AG08396 (cell line): ENCODE measurements at places on chromosomes 12 and 14.

GRCh38 chr12:123267991-123268843 lies 3.4 kb downstream of the CDK2AP1 start:
- no peak for DNase-seq

- DNase-seq, result peak; percentile 33
These were observed 429.1 kb downstream of the RAD51B start for GRCh38 chr14:68248481-68249255.

GRCh38 chr12:132206046-132206434 lies 61.8 kb downstream of the NOC4L start:
- DNase-seq, result no peak

- DNase-seq, result peak; percentile 43
These were observed 35.9 kb downstream of the FBLN5 start for GRCh38 chr14:91911474-91912032.

GRCh38 chr14:94003397-94003796 lies 6.3 kb downstream of the CCDC197 start:
- DNase-seq, result no peak

DNA sequence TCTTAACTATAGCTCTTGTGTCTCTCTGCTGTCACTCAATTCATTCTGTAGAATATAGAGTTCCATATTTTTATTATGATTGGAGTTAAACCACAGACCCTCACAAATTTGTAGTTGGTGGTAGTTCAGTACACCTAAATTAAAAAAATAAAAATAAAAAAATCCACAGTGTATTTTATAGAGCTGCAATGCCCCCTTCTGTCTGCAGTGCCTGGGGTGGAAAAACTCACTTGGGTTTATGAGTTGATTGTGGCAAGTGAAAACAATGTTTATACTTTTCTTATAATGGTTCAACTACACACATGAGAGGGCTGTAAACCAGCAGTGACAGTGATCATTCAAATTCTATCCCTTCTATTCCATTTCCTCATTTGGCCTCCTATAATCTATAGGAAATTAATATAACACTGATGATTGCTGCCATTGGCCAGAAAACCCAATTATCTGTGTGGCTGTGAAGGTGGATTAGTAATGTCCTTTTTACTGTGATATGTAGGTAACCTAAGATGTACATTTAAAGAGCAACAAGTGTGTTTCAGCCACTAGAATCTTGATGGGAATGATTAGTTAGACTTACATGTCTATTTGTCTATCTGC lies 166.9 kb upstream of the LRIG3 start:
- peak; percentile 27 for DNase-seq

GRCh38 chr12:2076196-2076570 lies 23.4 kb downstream of the CACNA1C start:
- DNase-seq, result peak; percentile 35

DNA sequence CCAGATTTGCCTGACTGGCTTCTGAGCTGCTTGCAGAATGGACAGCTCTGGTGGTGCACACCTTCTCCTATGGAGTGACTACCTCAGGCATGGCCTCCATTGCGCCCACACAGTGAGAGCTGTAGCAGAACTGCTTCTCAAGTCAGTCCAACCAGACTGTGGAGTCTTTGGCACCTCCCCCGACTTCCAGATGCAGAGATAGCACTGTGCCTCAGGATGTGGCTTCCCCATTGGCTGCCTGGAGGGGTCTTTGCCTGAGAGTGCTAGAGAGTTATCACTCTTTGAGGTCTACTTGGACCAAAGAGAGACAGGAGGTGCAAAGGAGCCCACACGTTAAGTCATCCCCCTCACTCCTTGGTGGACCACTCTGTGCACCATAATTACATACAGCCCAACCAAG lies 44.8 kb upstream of the FRS2 start:
- DNase-seq, result no peak

DNA sequence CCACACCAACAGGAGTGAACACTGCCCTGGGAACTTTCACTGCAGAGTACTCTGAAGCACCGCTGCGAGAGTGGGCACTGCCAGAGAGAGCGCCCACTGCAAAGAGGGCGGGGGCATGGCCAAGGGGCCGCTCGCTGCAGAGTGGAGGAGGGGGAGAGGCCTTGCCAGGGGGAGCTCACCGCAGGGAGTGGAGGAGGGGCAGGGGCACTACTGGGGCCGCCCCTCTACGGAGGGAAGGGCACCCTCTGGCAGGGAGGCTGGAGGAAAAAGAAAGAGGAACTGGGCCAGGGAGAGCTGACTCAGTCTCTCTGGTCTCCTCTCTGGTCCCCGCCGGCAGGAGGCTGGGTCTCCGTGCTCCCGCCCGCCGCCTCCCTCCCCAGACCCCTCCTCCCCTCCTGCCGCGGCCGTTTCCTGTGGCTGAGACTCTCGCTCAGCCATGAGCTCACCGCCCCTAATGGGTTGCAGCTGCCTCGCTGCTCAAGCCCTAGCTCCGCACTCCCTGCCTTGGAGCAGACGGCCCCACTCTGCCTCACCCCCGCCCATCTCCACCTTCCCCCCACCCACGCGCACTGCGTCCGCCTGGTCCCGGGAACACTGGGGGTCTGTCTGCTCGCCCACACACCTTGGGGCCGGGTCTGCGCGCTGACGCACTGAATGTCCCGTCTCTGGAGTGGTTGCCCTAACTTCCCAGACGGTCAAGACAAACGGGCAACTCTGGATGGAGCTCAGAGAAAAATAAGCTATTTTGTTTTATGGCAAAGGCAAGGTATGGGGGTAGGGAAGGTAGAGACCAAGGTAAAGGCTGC lies 1.3 kb downstream of the ARHGEF40 start:
- DNase-seq, result peak; percentile 93

- DNase-seq, result no peak
These were observed 66.2 kb upstream of the BEGAIN start for GRCh38 chr14:100653409-100653808.

DNA sequence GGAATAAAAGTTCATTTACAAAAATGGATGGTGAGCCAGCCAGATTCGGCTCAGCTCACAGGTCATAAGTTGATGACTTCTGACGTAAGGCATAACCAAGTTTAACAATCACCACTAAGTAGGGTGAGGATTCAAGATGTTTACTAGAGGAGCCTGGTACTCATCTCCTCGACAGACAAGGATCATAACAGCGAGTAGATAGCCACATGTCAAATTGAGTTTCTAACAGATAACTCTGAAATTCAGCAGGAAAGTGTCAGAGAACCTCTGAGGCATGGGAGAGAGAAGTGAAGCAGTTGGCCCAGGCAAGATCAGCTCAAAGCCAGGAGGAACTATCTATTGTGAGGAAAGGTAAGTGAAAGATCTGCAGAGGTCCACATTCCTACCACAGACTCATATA lies 208.7 kb downstream of the NELL2 start:
- DNase-seq, result no peak

DNA sequence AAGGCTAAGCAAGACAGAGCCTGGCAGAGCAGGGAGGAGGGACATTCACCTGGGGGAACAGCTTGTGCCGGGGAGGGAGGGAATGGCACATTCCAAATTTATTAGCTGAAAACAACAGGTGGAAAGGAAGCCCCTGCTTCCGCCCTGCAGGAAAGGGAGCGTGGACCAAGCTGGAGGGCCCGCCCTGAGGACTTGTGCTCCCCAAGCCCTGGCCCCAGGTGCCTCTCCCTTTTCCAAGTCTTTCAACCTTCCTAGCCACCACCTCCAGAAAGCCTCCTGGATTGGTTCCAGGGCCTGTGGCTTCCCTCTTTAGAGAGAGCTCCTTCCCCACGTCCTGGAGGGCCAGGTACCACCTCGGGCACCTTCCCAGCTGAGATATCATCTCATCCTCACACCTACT lies 2.7 kb downstream of the DEGS2 start:
- no peak for DNase-seq

- no peak for DNase-seq
These were observed 221.1 kb upstream of the RGS6 start for GRCh38 chr14:71711125-71711524.

DNA sequence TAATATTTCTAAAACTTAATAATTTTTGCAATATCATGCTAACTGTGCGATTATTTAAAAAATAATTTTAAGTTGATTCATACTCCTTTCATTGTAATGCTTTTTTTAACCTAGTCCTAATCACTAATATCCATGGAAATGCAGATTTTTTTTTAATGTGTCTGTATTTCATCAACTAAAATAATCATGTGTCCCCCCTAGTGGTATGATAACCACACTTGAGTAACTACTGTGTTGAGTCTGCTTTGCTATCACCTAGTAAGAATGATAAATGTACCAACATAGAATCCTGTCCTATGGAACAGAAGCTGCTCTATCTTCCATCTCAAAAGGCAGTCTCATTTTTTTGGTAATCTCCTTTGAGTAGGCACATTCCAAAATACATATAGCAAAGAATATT lies 19.1 kb upstream of the SYNE2 start:
- DNase-seq, result no peak

DNA sequence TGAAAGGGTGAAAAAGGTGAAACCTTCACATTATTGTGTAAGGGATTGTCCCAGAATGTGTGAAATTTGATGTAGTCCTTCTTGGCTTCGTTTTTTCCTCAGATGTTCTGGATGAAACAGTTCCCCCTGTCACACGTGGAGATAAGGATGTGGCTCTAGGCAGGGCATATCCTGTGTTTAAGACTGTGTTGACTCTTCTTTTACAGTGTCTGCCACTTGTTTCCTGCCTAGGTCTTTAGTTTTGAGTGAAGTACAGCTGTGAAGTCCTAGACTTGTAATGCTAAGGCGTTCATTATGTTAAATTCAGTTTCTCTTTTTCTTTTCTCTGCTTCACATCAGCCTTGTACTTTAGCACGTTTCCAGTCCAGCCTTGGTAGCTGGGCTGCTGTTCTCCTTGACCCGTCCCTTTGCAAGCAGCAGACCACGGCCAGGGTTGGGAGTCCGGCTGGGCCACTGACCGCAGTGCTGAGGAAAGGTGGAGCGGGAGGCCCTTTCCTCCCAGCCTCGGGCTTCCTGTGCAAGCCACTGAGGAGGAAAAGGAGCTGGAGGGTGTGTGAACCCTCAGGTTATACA lies 59.1 kb downstream of the RASSF3 start:
- DNase-seq, result no peak

- DNase-seq, result no peak
These were observed 34.4 kb upstream of the DLK1 start for GRCh38 chr14:100692256-100692655.

GRCh38 chr12:53941187-53941586 lies 2.6 kb downstream of the HOXC13 start:
- no peak for DNase-seq

DNA sequence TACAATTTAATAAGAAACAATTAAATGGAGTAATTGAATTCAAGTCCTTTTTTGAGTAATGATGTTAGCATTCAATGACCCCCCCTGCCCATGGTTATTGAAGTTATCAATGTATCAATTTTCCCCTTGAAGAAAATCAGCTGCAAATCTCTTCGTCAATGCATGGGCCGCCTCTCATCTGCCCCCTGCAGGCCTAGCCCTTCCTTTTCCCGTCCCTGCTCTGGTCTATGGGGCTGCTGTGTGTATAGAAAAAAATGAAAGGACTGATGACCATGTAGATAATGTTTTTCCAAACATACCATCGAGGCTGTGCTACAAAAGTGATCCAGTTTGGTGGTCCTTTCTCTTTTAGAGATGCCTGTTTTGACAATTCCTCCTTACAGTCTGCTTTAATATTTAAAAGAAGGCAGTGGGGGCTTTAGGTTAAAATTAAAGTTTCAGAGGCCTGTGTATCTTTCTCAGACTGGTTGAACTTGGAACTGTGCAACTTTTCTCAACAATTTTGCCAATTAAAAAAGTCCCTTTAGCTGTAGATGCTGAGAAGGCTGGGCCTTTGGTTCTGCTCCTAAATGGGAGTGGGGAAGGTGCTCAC lies 98.4 kb downstream of the APAF1 start:
- no peak for DNase-seq

- no peak for DNase-seq
These were observed 156.4 kb downstream of the PLCZ1 start for GRCh38 chr12:18581232-18581962.

- DNase-seq, result no peak
These were observed 35.3 kb upstream of the CLEC6A start for GRCh38 chr12:8420506-8420905.

DNA sequence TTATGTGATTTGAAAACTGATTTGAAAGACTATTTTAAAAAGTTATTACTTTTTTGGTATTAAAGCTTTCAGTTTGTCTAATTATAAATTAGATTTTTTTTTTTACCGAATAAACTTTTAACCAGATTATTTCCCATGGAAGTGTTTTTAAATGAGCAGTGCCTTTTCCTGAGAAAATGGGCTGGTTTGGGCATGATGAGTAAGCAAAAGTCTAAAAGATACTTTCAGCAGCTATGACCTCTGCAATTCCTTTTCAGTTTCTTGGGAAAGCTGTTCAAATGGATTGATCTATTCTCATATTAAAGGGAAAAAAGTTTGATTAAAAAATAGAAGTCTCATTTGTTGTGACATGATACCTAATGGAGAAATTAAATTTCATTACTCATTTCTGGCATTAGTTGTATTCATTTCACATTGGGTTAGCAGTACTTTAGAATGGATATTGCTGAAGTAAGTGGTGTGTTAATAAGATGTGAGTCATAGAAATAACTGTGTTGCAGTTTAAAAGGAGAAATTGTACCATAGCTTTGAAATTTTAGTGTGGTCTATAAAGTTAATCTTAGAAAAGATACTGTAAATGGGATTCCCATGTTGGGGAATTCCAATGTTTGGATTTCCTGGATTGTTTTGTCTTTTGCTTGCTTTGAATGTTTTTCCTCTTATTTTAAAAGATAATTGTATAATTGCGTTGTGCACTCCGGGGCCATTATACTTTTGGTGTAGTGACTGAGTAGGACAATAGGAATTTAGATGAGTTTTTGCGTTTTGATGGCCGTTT lies 21.0 kb downstream of the KTN1 start:
- DNase-seq, result peak; percentile 20

GRCh38 chr12:63905544-63905943 lies 61.0 kb downstream of the SRGAP1 start:
- DNase-seq, result no peak

- DNase-seq, result no peak
These were observed 68.3 kb downstream of the ALG10B start for GRCh38 chr12:38384816-38385378.

DNA sequence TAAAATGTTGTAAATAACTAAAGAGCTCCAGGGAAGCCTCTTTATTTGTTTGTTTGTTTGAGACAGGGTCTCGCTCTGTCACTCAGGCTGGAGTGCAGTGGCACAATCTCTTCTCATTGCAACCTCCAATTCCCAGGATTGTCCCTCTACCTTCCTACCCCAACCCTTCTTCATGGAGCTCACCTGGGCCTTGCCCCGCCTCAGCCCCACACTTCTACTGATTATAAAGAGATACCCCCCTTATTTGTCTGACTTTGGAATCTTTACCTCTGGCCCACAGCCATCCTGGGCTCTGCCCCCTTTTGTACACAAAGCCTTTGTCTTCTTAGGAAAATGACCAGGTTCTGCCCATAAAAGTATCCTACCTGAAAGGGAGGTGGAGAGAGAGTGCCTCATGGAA lies 9.1 kb upstream of the BLTP3B start:
- no peak for DNase-seq

DNA sequence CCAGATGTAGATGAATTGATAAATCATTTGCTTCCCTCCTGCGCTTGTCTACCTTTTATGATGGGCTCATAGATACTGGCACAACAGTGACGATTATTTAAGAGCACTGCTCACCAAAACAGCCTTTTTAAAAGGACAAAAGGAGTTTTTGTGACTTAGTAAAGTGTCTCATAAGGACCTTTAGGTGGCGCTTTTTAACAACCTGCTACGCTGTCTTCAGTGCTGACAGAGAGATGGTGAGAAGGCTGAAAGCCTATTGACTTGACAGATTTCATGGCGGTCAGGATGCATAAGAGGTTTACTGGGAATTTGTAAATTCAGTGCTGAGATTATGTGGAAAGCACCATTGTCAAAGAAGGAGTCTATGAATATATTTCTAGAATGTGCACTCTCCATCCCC lies 87.6 kb downstream of the SLC15A5 start:
- no peak for DNase-seq

GRCh38 chr14:54567224-54567638 lies 303 bp downstream of the SAMD4A start:
- peak; percentile 36 for DNase-seq

GRCh38 chr12:85405781-85406522 lies 125.9 kb downstream of the ALX1 start:
- no peak for DNase-seq
